ENCODE measurements at places on chromosomes 13 and 19.
A peak's percentile ranks its signal among the peaks of the same experiment; 100 is the strongest.

DNA sequence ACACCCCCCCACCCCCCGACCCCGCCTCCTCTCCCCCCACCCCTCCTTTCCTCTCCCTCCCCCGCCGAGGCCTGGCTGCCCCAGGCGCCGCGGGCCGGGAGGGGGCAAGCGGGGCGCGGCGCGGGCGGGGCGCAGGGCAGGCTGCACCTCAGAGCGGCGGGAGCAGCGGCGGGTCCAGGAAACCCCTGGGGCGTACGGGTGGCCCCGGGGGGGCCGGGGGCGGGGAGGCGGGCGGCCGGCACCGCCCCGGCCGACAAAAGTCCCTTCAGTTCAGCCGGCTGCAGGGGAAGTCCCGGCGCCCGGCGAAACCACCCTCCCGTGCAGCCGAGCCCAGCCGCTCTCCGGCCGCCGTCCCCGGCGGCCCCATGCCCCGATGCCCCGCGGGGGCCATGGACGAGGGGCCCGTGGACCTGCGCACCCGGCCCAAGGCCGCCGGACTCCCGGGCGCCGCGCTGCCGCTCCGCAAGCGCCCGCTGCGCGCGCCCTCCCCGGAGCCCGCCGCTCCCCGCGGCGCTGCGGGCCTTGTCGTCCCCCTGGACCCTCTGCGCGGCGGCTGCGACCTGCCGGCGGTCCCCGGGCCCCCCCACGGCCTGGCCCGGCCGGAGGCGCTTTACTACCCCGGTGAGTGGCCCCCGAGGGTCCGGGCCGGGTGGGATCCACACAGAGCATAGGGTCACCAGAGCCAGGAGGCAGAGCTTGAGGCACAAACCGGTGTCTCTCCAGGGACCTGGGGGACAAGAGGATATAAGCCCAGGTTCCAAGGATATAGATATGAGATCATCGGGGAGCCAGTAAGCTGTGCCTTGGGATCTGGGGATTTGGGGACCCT, at the start of gene BCL3:
TSS of gene BCL3 (plus strand) at position 283 of the 829 bp plus-strand sequence. CDS start at position 366, 83 bp downstream.
- peak; percentile 89 for DNase-seq

DNA sequence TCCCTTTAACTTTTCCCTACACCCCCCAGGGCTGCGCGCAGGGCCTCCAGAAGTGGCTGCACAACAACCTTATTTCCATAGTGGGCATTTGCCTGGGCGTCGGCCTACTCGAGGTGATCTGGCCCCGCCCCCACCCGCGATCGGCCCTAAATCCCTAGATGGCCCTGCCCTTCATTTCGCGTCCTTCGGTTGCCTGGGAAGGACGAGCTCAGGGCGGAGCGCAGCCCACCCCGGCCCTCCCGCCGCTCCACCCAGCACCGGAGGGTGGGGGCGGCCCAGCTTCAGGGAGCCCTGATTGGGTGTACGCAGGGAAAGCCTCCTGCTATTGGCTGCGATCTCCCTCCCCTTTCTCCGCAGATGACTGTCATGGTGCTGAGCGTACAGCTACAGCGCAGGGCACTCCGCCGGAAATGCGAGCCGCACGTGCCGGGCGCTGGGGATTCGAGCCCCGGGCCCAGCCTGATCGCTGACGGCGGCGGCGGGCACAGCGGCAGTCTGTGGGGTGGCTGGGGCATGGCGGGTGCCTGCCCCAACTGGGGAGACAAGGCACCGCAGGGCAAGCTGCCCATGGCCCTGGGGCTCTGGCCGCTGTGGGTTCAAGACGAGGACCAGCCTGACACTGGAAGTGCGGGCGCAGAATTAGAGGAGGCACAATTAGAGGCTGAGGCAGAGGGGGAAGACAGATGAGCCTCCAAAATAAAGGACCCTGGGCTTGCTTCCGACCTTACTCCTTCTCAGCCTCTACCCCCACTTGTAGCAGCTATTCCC, 4.3 kb downstream of the CD37 start:
- DNase-seq = peak; percentile 50

GRCh38 chr13:111202745-111203144, 87.6 kb downstream of the ARHGEF7 start:
- DNase-seq = no peak

DNA sequence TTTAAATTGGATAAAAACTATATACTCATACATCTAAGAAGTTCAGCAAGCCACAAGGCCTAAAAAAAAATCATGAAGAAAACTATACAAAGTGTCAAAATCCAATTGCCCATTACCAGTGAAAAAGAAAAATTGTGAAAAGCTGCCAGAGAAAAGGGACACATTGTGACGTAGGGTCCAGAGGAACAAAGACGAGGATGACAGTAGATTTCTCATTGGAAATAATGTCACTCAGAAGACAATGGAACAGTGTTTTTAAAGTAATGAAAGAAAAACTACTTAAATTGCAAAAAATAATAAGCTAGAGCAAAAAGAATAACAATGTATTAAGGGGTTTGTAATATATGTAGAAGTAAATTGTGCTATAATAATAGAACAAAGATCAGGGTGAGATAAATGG, 195.2 kb downstream of the EFNB2 start:
- no peak for DNase-seq

DNA sequence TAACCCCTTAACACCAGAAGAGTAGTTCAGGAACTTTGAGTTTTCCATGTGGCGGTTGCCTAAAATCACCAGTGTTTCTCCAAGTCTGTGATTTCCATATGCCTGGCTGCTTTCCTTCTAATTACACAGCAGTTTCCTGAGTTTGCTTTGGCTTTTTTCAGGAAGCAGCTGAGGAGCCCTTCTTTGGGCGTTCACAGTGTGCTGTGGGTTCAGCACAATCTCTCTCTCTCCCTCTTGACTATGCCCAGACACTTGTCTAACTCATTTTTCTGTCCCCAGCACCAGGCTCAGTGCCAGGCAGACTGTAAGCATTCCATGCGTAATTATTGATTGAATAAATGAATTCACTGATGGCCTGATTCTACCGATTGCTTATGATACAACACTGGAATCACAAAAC, 19.7 kb downstream of the SCEL start:
- DNase-seq = no peak

- DNase-seq = no peak
Observed at GRCh38 chr13:107625648-107626047, 589.7 kb downstream of the LIG4 start.

DNA sequence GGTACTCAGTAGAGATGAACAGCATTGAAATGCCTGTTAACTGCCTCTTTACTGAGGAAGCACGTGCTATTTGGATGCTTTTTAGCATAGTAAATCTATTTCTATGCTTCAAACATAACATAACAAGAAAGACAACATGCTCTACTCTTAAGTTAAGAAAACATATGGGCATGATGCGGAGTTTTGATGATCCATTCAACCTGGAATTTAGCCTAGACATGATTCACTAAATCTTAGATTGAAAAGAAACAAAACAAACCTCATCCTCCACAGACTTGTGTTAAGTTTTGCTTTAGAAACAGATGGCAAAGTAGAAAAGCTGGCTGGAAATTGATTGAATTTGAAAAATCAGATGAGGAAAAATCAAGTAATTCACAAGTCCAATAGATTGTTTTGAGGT, 593.8 kb downstream of the OLFM4 start:
- no peak for DNase-seq

- peak; percentile 89 for DNase-seq
Observed at GRCh38 chr19:1102407-1103131, 1.2 kb upstream of the GPX4 start.

DNA sequence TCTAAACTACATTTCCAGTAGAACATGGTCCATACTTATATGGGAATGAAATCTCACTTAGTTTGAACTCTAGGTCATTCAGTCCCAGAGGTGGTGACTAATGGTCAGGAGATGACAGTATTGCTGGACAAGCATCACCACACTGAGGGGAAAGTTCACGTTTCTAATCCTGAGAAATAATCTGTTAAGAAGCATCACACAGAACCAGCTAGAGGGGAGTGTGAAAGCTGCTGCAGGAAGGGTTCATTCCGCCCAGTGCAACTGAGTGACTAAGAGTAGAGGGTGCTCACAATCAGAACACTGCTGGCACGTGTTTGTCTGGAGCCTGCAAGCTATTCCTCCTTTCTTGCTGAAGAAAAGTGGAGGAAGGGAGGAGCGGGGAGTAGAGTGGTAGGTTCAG, 2.7 kb downstream of the COL4A1 start:
- DNase-seq = no peak

DNA sequence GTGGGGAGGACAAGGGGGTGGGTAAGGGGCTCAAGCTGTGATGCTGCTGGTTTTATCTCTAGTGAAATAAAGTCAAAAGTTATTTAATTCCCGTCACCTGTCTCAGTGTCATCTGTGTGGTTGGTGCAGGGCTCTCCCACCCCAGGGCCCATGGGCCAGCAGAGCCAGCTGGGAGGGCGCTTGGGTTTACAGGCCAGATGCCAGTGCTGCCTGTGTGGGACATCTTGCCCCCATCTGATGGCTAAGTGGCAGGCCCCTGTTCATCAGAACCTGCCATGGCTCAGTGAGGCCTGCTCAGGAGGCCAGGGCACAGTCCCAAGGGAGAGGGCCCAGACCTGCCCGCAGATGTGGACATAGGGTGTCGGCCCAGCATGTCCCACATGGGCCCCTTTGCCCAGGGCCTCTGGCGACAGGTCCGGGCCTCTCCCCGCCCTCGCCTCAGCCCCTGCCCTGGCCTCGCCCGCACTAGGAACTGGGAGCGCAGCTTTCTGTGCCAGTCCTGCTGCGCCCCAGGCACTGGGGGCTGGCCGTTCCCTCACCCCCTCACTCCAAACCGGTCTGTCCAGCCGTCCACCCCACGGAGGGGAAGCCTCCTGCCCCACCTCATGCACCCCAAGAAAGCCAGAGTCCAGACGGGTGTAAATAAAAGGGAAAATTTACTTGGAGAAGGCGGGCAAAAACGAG, 5.3 kb downstream of the ZNF296 start:
- no peak for DNase-seq

GRCh38 chr19:32570081-32570785, 10.8 kb upstream of the PDCD5 start:
- DNase-seq = no peak

DNA sequence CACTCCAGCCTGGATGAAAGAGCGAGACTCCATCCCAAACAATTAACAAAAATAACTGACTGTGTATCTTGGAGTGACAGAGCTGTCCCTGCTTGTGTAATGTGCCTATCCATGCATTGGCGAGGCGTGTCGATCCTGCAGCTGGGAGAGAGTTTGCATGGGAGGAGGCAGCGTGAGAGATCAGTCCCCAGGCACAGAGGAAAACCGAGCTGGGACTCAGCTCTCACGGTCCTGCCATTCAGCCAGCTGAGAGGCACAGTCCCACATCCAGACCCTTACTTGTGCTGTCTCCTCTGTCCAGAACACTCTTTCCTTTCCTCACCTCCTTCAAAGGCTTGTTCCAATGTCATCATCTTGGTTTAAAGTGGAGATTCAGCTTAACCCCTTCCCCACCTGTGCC, 11.9 kb upstream of the SULT2B1 start:
- no peak for DNase-seq

DNA sequence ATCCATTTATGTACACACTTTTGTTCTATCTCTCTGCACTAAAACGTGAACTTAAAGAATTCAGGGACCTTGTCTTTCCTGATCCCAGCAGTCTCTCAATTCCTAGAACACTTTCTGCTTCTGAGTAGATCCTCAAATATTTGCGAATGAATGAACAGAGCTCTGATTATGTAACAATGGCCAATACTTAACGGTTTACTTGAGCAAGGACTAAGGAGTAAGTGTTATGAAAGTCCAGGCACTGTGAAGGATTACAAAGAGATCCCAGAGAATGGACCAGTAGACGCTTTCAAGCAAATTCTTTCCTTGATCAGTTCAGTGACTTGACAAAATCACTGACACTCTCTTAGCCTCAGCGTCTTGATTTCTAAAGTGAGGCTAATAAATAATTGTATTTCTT, 514.5 kb upstream of the KLHL1 start:
- DNase-seq = no peak

GRCh38 chr13:53174545-53174944, 145.9 kb downstream of the OLFM4 start:
- DNase-seq = no peak

DNA sequence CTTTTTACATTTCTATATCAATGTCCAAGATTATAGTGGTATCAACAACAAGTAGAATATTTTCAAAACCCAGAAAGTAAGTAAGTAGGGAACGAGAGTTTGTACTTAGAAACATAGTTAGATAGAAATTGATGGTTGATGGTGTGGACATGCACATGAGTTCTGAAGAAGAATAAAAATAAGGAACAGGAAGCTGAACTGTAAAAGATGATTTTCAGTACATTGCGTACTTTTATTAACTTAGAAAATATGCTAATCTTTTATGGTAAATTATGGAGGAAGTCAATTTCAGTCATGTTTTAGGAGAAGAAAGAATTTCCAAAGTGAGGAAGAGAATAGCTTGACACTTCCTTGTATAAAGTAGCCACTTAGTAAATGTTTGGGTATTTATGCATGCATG, 12.3 kb upstream of the GPR18 start:
- DNase-seq = no peak

DNA sequence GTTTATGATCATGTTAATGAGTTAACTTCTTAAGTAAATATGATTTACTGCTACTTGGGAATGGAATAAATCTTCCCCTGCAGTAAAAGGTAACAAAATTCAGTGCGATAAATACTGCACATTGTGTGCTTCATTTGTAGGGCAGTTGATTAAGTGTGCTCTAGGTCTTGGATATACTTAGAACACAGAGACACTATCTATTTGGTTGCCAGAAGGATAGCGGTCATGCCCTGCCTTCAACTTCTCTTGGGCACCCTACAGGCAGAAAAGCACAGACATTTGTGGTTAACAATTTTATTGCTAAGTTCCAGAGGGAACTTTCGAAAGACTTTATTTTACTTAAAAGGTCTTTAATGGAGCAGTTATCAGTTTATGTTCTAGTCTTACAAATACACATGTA, 605.8 kb downstream of the PCDH9 start:
- DNase-seq = no peak

DNA sequence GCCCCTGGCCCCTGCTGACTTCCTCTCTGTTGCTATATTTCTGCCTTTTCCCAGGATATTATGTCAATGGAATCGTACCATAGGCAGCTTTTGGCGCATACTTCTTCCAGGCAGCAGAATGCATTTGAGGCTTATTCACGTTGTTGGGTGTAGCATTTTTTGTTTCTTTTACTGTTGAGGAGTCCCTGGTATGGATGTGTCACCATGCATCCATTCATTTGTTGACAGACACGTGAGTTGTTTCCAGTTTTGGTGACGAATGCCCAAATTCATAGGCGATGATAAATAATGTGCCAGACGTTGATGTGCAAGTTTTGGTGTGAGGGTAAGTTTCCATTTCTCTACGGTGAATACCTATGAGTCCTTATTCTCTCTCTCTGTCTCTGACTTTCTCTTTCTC, 5.0 kb downstream of the NFILZ start:
- DNase-seq = no peak

- no peak for DNase-seq
Observed at GRCh38 chr19:2250766-2251105, 1.6 kb downstream of the AMH start.
